ENCODE measurements at places on chromosomes 11 and 22.

GRCh38 chr22:48741540-48741939, 1086.1 kb downstream of the BRD1 start:
- no peak for DNase-seq
- H3K27me3 ChIP-seq = no peaks in the 10 kb centered on the region
- no peaks in the 10 kb centered on the region for H3K4me1 ChIP-seq
- no peak overlapping the region for H3K4me3 ChIP-seq
- H3K36me3 ChIP-seq = no peaks in the 10 kb centered on the region
- no peak overlapping the region for H3K27ac ChIP-seq

DNA sequence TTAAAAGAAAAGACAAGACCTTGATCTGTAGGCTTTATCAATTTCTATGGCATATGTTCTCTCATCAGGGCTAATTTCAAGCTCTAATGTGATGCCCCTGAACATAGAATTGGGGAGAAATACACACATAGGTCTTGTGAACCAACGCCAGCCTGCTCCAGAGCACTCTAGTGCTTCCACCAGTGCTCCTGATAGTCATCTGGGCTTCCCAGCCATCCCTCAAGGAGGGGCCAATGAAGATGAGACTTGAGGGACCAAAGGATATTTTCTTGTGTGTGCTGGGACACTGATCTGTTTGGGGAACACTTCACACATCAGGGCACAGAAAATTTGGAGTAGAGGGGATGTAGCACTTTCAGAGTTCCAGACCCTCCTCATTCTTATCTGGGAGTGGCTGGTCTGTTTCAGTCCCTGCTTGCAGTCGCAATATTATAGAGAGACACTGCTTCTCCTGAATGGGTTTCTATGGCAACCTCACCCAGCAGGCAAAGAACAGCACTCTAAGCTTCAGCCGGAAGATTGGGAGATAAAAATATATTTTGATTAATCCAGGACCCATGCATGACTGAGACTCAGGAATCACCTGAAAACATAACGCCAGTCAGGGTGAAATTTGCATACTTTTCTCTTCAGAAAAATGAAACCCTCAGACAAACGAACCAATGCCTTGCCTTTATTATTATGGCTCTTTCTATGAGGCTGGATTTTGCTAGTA, 28.4 kb upstream of the SCN3B start:
- H3K27ac ChIP-seq = no peak overlapping the region
- H3K27me3 ChIP-seq = no peaks in the 10 kb centered on the region
- H3K36me3 ChIP-seq = no peaks in the 10 kb centered on the region

GRCh38 chr11:134634897-134635831, 223.1 kb upstream of the B3GAT1 start:
- H3K36me3 ChIP-seq = no peaks in the 10 kb centered on the region
- H3K27ac ChIP-seq = no peak overlapping the region
- DNase-seq = no peak
- no peaks in the 10 kb centered on the region for H3K4me1 ChIP-seq
- no peak overlapping the region for H3K4me3 ChIP-seq

DNA sequence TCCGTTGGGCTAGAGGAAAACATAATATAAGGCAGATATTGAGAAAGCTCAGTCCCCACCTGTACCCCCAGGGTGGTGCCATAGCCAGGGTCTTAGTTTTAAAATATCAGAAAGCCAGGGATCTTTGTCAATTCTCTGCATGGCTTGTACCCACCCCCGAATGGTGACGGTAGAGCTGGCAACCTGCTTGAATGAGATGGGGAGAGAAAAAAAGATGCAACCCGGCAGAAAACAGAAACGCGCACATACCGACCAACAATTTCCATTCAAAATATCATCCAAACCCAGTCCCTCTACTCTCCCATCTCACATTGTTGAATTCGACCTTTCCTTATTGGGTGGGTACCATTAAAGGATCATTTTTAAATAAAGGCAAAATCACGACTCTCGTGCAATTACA, 543.9 kb downstream of the MIAT start:
- no peaks in the 10 kb centered on the region for H3K27me3 ChIP-seq
- DNase-seq = no peak
- no peaks in the 10 kb centered on the region for H3K36me3 ChIP-seq
- no peak overlapping the region for H3K4me3 ChIP-seq
- no peak overlapping the region for H3K27ac ChIP-seq
- H3K4me1 ChIP-seq = peaks cover 3% of the 10 kb centered on the region

GRCh38 chr11:33542921-33543320, 157.7 kb downstream of the C11orf91 start:
- H3K4me1 ChIP-seq = no peaks in the 10 kb centered on the region
- peak; percentile 70 for DNase-seq
- no peaks in the 10 kb centered on the region for H3K27me3 ChIP-seq
- no peak overlapping the region for H3K4me3 ChIP-seq
- H3K27ac ChIP-seq = no peak overlapping the region
- no peaks in the 10 kb centered on the region for H3K36me3 ChIP-seq

- H3K4me3 ChIP-seq = no peak overlapping the region
- H3K27me3 ChIP-seq = no peaks in the 10 kb centered on the region
- no peaks in the 10 kb centered on the region for H3K36me3 ChIP-seq
- H3K4me1 ChIP-seq = peaks cover 7% of the 10 kb centered on the region
Measured at GRCh38 chr11:69210310-69211035, 54.7 kb downstream of the SMIM38 start.

GRCh38 chr11:22733475-22734248, 67.3 kb downstream of the GAS2 start:
- DNase-seq = no peak
- no peaks in the 10 kb centered on the region for H3K4me1 ChIP-seq
- H3K4me3 ChIP-seq = no peak overlapping the region
- H3K27me3 ChIP-seq = no peaks in the 10 kb centered on the region

DNA sequence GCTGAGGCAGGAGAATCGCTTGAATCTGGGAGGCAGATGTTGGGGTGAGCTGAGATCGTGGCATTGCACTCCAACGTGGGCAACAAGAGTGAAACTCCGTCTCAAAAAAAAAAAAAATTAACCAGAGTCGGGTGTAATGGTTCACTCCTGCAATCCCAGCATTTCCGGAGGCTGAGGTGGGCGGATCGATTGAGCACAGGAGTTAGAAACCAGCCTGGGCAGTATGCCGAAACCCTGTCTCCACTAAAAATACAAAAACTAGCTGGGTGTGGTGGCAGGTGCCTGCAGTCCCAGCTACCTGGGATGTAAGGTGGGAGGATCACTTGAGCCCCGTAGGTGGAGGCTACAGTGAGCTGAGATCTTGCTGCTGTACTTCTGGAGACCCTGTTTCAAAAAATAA, 1.5 kb downstream of the RANGAP1 start:
- no peak overlapping the region for H3K27ac ChIP-seq
- no peak overlapping the region for H3K4me3 ChIP-seq

GRCh38 chr22:28909375-28909774, 26.0 kb downstream of the ZNRF3 start:
- no peaks in the 10 kb centered on the region for H3K36me3 ChIP-seq
- no peak overlapping the region for H3K4me3 ChIP-seq
- DNase-seq = no peak
- H3K27me3 ChIP-seq = no peaks in the 10 kb centered on the region

DNA sequence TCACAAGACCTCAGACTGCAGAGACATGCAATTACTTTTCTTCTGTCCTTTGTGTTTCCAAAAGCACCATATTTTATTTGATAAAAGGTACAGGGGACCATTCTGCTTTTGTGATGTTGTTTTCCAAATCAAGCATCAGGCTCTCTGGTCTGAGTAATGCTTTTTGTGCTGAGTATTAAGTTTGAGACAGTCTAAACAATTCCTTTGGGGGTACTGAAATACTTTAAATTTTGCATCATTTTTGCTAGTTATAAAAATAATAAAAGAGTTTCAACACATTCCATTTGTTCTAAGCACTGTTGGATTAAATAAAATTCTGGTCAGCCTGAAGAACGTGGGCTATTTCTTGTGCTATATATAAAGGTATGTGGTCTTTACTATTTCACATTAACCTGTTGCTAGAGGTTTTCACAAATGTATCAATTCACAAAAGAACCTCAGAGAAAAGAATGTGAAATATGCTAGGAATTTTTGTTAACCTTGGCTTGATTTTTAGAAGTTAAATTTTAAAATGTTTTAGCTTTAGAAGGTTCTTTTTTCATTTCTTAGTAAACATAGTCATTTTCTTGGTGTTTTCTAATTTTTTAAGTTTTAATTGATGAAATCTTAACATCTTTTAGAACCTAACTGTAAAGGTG, 61.6 kb downstream of the C22orf31 start:
- no peaks in the 10 kb centered on the region for H3K36me3 ChIP-seq

DNA sequence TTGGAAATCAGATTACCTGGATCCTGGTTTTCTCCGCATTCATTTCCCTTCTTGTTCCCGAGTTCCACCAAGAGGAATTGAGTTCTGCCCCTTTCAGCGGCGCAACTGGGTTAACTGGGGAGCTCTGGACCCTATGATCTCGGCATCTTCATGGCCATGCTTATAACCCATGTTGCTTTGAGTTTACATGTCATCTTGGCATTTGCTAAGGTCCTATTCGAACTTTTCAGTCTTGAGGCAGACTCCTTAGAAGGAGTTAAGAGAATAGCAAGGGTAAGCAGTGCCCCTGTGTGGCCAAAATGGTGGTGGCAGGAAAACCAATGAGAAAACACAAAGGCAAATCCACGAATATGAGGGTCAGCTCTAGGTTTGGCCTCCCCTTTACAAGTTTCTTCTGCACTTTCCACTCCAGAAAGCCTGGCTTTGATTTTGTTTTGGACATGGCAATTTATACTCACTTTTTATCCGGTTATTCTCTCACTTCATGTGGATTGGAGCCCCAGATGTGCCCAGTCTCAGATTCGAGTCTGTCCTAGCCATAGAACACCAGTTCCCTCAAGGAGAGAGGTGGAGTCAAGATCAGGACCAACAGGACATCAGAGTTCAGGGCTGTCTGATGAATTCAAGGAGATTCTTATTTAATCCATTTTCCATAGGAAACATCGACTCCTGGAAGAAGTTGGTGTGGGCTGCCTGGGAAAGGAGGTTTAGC, 55.3 kb upstream of the FBXO3 start:
- DNase-seq = no peak
- H3K27me3 ChIP-seq = peaks cover 79% of the 10 kb centered on the region
- H3K36me3 ChIP-seq = no peaks in the 10 kb centered on the region
- no peak overlapping the region for H3K27ac ChIP-seq

GRCh38 chr11:6431861-6432260, 8.9 kb downstream of the HPX start:
- no peaks in the 10 kb centered on the region for H3K27me3 ChIP-seq
- no peak for DNase-seq
- no peaks in the 10 kb centered on the region for H3K4me1 ChIP-seq
- no peak overlapping the region for H3K27ac ChIP-seq

DNA sequence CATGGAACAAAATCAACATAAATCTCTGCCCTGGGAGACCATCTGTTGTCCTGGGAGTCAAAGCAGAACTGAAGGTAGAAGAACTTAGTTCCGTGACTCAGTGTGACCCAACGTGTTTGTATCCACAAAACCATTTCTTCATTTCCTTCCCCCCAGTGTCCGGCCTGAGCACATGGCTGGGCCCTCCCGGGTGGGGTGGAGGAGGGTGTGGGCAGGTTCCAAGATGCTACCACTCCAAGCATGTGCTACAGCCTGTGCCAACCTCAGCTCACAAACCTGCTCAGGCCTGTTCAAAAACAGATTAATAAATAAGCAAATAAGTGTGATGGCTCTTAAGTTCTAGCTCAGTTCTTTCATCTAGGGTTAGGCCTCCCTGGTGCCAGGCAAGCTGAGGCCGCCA, 55.3 kb downstream of the SHANK2 start:
- no peak for DNase-seq
- H3K36me3 ChIP-seq = no peaks in the 10 kb centered on the region
- no peak overlapping the region for H3K4me3 ChIP-seq
- no peaks in the 10 kb centered on the region for H3K27me3 ChIP-seq

GRCh38 chr11:45884596-45885185, 760 bp upstream of the MAPK8IP1 start:
- no peak overlapping the region for H3K27ac ChIP-seq
- H3K4me3 ChIP-seq = peak overlapping the region; percentile 58
- DNase-seq = no peak
- H3K4me1 ChIP-seq = peaks cover 23% of the 10 kb centered on the region
- peaks cover 37% of the 10 kb centered on the region for H3K36me3 ChIP-seq
- H3K27me3 ChIP-seq = no peaks in the 10 kb centered on the region
